Large intestine (tissue), 12 donors: ENCODE measurements at places on chromosomes 6 and 20.

- no peak for DNase-seq
These were observed 281.9 kb downstream of the EPM2A start for GRCh38 chr6:145453376-145453775.

DNA sequence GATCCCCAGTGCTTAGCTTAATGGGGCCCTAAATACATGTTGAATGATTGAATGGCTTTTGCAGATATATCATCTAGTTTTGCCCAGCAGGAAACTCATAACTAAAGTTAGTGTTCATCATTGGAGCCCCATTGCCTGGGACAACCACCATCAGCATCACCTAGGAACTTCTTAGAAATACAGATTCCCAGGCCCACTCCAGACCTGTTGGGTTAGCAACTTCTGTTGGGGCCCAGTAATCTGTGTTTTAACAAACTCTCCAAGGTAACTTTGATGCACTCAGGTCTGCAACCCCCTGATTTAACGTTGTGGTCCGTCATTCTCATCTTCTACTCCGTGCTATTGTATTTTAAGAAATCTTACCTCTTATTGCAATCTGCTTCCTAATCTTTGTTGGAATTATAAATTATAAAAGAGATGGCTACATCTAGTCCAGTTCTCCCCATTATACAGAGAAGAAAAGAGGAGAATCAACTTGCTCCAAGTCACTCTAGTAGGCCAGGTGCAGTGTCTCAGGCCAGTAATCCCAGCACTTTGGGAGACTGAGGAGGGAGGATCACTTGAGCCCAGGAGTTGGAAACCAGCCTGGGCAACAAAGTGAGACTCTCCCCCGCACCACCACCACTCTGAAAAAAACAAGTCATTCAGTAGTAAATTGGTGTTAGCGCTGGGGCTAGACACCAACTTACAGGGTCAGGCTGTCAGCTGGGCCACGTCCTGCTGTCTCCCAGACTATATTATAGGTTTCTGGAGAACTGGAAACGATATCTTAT, 13.7 kb downstream of the FOXP4 start:
- DNase-seq = no peak

GRCh38 chr6:27871924-27872638, 40.1 kb downstream of the OR2B2 start:
- peak; percentile 96 for DNase-seq

DNA sequence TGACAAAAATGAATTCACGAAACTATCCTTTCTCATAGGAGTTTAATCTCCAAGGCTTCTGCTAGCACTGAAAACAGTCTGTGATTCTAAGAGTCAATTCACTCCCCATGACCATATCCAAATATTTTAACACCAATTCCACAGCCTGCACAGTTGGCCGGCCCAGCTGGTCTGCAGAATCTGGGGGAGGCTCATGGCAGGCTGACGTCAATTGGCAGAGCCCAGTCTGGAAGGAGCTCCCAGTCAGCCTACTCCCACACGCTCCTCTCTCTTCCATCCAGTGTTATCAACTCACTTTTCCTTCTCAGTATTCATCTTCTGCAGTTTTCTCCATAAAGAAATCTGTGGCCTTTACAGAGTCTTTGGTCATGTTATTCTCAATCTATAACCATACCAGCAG, 111.0 kb downstream of the TBXT start:
- DNase-seq = no peak

- no peak for DNase-seq
These were observed 641 bp downstream of the ARFGEF2 start for GRCh38 chr20:48921883-48922820.

DNA sequence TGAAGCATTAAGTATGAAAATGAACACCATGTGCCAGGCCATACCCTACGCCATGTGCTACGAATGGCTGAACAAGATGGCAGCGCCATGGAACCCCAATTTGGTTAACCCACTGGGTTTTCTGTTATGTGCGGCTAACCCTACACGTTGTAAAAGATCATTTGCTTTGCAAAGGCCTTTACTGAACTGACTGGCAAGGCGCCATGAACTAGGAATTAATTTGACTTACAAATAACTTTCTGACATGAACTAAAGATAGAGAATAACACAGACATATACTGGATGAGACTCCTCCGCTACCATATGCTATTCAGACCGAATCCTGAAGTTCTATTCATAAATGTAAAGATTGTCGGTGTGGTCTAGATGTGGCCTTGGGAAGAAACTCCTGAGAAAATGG, 3.9 kb downstream of the CNKSR3 start:
- DNase-seq = no peak

DNA sequence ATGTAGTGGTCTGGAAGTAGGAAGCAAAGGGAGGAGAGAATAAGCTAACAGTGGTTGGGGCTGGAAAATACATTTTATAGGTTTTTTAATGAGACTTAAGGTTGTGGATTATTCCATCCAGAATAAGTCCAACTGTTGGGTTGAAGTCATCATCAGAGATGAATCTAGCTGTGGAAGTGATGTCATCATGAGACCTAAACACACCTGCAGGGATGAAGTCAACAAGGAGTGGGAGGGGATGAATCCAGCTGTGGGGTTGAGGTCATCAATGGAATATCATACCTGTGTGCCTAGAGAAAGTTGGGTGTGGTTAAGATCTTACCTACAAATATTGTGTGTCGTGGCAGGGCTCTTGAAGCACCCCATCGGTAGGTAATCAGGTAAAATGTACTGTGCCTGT, 730.7 kb downstream of the RFPL4B start:
- DNase-seq = no peak

DNA sequence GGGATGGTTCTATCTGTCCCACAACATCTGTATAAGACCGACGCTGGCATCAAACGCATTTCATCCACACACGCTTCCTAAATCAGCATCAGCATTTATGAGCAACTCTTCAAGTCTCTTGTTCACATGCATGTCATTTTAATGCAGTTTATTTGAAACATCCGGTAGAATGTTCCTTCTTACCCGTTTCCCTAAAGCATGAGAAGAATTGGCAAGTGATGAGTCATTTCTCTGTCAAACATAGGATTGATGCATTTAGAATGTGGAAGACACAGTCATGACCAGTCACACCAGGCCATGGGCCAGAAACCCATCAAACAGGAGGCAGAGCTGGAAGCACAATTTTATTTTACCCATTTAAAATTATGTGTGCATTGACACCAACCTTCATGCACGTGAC, 122.8 kb downstream of the UST start:
- DNase-seq = no peak

GRCh38 chr6:145148776-145149175, 586.5 kb downstream of the EPM2A start:
- no peak for DNase-seq

GRCh38 chr6:4687656-4687988, 88.6 kb upstream of the CDYL start:
- no peak for DNase-seq

DNA sequence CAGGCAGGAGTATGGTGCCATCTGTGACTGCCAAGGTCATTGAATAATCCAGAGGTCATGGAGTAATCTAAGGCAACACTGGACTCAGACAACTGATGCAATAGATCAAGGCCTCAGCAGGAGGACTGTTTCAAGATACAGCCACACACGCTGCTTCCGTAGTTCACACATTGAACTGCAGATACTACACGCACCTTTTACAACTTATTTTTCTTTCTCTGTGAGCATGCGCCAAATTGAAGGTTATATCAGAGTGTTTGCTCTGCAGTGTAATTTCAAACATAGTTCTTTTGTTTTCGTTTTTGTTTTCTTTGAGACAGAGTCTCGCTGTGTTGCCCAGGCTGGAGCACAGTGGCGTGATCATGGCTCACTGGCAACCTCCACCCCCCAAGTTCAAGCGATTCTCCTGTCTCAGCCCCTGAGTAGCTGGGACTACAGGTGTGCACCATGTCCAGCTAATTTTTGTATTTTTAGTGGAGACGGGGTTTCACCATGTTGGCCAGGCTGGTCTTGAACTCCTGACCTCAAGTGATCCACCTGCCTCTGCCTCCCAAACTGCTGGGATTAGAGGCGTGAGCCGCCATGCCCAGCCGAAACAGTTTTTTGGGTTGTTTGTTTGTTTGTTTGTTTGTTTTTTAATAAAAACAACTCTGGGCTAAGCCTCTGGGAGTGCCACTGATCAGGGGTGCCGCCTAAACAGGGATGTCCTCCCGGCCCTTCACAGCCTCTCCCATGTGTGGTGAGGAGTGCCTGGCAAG, 96.6 kb upstream of the NAA20 start:
- peak; percentile 55 for DNase-seq

DNA sequence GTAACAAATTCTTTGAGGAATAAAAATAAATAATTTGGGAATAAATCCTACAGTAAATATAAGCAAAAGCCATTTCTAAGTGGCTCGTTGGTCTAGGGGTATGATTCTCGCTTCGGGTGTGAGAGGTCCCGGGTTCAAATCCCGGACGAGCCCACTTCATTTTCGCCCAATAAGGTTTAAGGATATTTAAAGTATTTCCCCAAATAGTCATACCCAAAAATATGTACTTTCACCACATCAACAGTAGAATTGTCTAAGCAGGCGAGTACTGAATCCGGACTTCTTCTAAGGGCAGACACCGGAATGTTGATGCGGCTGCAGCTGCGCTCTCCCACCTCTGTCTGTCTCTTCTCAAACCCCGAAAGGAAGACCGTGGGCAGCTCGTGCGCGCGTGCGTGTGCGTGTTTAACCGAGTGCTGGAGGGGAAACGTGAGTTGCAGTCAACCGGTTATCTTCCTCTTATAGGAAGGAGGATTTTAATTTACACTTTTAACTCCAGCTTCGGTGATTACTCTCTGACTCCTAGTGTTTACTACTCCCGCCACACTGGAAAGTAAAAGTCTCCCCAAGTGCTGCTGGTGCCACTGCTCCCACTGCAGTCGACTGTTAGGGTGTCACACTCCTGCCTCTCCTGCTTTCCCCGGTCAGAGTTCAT, 155.7 kb upstream of the PRSS16 start:
- DNase-seq = peak; percentile 77

- no peak for DNase-seq
These were observed 186.2 kb upstream of the PMEPA1 start for GRCh38 chr20:57896017-57896416.

GRCh38 chr6:15444881-15445280, 199.0 kb downstream of the JARID2 start:
- no peak for DNase-seq

GRCh38 chr6:42777126-42777822, 4.6 kb upstream of the BICRAL start:
- no peak for DNase-seq

DNA sequence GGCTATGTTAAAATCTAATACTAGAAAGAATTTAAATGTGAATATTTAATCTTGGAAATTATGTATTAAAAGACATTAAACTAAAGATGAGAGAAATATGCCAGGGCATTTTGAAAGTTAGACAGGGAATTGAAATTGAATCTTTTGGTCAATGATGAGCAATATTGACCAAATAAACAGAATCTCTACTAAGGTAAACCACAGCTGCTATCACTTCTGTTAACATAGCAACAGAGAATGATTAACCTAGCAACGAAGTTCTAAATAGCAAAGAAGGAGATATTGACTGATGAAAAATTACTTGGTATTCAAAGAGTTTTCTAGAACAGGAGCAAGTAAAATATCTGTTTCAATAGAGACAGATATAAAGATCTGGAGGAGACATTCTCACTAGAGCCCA, 45.2 kb upstream of the RSPO3 start:
- no peak for DNase-seq

GRCh38 chr6:148885136-148885865, 138.5 kb downstream of the UST start:
- no peak for DNase-seq
